ENCODE measurements at places on chromosomes 7 and 10. TPM values are rescaled to one million over a fixed set of nuclear protein-coding genes. Genes with fewer than 3 reads are reported as not detected.

DNA sequence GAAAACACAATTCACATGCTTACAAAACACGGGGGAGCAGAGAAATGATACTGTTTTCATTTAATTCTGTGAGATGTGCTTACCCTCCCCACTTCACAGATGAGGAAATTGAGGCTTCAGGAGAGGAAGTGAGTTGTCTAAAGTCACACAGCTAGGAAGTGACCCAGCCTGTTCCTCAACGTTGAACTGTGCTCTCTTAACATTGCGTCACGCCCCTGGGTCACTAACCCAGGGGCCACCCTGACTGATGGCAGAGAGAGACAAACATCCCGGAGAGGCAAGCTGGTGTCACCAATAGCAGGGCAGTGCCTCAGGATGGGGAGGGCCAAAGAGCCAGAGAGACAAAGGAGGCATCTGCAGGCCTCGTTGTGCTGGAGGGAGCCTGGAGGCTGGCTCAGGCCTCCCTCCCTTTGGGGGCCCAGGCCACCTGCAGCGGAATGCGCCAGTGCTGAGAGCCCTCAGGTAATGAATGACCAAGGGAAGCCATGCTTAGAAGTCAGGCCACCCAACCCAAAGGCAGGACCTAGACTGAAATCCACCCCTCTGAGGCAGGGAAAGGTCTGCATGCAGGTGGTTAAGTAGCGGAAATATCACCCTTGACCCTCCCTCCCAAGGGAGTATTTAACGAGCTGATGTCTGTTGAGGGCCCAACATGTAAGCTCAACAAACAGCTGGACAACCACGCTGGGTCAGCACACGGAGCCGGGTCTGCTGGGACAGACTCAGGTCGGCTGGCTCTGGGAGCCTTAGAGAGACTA lies 81.3 kb downstream of the C10orf105 start:
- no peak for DNase-seq

DNA sequence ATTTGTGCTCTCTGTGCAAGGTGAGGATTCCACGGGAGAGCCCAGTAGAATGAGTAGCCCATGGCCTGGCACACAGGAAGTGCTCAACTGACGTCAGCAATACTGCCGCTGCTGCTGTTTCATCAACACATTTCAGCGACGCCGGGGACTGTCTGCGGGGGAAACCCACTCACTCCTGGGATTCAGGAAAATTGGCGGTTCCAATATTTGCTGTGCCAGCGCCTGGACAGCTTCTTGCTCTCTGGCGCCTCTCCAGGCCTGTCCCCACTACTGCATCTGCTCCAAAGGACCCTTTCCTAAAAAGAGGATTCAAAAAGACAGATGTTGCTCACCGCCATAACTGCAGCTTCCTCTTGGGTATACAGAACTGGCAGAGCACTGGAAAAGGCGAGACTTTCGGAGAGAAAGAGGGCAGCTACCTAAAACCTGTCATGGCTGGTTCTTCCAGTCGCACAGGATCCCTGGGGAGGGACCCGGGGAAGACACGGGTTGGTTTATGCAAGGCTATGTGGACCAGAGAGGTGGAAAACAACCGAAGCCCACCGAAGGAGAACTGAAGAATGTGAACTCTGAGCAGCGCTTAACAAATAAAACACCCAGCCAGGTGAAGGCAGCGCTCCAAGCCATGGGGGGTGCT lies 39.7 kb upstream of the ENO4 start:
- DNase-seq, result no peak

Gene OR2A42
- not detected for total RNA-seq

- no peak for DNase-seq
Observed at GRCh38 chr7:1041551-1042491, 2.5 kb upstream of the GPR146 start.

- no peak for DNase-seq
Observed at GRCh38 chr10:49172777-49173132, 15.4 kb downstream of the TMEM273 start.

DNA sequence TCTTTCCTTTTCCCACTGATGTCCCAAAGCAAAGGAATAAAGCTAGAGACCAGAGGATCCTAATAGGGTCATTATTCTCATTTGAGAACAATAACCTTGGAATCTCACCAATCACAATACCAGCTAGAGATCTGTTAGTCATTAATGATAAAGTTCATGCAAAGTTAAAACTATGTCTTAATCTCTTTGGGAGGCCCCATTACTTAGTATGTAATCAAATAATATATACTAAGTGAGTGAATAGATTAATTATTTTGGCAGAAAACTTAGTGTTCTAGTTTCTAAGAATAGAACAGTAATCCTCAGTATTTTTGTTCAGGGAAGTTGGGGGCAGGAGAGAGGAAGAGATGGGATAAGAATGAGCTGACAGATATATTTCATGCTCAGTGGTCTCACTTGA lies 227.2 kb downstream of the MTERF1 start:
- DNase-seq, result no peak

DNA sequence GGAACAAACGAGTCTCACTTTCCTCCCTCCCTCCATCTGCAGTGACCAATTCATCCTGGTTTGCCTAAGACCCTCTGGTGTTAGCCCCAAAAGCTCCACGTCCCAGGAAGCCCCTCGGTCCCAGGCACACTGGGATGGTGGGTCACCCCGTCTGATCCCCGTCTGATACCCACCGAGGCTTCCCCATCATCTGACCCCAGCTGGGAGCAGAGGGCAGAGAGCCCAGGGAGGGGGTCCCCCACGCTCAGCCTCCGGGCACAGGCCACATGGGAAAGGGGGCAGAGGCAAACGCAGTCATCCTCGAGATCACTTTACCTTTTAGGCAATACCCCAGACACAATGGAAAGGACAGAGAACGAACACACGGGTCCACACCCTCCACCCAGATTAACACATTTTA lies 291.6 kb upstream of the PPP2R2D start:
- DNase-seq, result no peak

DNA sequence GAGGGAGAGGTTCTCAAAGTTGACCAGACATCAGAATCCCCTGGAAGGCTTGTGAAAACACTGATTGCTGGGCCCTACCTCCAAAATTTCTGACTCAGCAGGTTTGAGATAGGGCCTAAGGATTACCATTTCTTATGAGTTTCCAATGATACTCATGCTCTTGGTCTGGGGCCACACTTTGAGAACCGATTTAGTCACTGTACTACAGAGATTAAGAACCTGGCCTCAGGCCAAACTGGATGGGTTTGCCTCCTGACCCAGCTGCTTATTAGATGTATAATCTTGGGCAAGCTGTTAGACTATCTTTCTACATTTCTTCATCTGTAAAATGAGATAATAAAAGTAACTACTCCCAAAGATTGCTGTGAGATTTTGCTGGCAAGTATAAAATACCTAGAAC lies 77.1 kb upstream of the SCIN start:
- no peak for DNase-seq

DNA sequence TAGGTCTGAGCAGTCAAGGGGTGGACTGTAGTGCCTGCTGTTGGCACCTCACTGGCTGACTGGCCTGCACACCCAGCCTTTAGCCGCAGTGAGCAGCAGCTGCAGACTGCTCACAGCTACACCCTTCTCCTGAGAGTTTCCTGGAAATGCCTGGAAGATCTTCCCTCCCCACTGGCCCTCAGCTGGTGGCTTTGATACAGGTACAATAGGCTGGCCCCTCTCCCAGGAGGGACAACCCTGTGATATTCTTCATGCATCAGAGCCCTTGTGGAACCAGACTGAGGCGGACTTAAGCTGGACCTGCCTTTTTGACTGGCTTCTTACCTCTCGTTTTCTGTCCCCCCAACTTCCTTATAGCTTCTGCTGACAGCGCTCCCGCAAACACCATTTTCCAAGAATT lies 6.4 kb downstream of the GCK start:
- DNase-seq, result no peak

DNA sequence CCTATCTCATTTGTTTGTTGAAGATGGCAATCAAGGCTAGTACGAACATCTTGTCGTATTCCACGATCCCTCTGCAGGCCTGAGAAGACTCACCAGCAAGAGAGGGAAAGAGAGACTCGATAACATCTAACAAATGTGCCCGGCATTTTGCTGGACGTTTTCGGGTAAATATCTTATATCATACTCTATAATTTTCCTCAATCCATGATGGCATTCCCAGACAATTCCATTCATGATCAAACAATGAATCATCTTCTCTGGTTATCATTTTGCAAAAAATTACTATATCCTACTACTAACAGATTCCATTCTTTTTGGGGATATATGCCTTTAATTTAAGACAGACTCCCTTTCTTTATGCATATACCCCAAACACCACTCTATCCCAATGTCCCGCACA lies 118.1 kb downstream of the TYW1B start:
- DNase-seq, result peak; percentile 58

Gene NUB1
- total RNA-seq, result 48.9 TPM

- peak; percentile 39 for DNase-seq
Observed at GRCh38 chr10:72000073-72001032, 36.2 kb downstream of the CHST3 start.

Gene CCDC146
- 5.1 TPM for total RNA-seq

Gene GPC2
- total RNA-seq, result 1.4 TPM

DNA sequence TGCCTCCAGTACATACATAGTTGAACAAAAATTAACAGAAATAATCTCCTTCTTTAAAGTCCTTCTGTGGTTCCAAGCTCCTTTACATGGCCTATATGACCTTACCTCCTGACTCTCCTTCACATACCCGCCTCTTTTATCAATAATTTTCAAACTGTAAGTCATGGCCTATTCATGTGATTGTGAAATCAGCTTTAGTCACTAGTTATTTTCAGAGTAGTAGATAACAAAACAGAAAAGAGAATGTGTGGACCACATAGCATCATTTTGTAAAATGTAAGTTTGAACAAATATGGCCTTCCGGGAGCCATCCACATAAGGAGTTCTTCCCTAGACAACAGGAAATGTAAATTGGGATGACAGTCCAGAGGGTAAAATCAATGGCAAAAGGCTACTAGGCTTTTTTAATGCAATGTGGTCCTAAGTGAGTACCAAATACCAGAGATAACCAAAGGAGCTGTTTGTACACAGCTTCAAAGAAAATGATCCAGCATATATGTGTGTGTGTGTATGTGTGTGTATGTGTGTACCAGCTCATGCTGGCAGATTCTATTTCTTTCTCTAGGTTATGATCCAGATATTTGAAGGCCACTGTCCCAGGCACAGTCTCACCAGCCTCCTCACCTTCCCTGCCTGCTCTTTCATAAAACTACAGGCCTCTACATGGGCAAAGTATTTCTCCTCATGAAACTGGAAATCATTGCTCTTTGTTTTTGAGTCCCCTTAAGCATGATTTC lies 12.3 kb upstream of the FAM133B start:
- DNase-seq, result no peak

Gene ENO4
- total RNA-seq, result 0.29 TPM

- no peak for DNase-seq
Observed at GRCh38 chr7:41629711-41630111, 73.2 kb downstream of the INHBA start.

GRCh38 chr10:58543141-58543540 lies 30.5 kb downstream of the BICC1 start:
- DNase-seq, result no peak

GRCh38 chr10:44280226-44281014 lies 104.5 kb downstream of the CXCL12 start:
- DNase-seq, result no peak

GRCh38 chr10:12564173-12564572 lies 214.8 kb downstream of the CAMK1D start:
- DNase-seq, result peak; percentile 74

Gene VSTM4
- 14.1 TPM for total RNA-seq

Gene SLC26A3
- total RNA-seq, result not detected

- DNase-seq, result no peak
Observed at GRCh38 chr10:48700493-48700892, 15.8 kb downstream of the WDFY4 start.

Gene OR2A5
- total RNA-seq, result not detected

GRCh38 chr10:48234295-48234694 lies 40.2 kb downstream of the FRMPD2 start:
- no peak for DNase-seq

DNA sequence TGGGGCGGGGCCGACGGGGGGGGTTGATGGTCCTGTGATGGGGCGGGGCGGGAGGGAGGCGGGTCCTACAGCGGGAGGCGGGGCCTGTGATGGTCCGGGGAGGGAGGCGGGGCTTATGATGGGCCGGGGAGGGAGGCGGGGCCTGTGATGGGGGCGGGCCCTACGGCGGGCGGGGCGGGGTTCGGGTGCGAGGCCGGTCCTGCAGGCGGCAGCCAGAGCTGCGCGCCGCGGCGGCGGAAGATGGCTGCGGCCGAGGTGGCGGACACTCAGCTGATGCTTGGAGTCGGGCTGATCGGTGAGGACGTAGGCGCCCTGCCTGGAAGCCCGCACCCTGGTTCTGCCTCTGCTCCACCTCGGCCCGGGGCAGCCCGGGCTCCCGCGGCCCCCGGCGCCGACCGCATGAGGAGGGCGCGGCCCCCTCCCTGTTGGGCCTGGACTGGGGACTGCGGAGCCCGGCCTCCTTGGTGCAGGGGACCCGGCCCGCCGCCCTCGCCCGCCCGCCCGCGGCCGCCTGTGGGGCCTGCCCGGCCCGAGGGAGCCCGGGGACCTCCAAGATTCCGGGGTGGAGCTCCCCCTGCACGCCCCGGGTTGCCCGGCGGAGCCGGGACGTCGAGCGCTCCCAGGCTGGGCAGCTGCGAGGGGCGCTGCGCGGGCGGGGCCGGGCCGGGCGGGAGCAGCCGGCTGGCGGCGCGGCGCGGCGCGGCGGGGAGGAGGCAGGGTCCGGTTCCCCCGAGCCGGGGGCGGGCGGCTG lies at the start of gene DENND10:
TSS of gene DENND10 (plus strand) at position 211 of the 751 bp plus-strand sequence. CDS start at position 241, 30 bp downstream.
- DNase-seq, result peak; percentile 99

DNA sequence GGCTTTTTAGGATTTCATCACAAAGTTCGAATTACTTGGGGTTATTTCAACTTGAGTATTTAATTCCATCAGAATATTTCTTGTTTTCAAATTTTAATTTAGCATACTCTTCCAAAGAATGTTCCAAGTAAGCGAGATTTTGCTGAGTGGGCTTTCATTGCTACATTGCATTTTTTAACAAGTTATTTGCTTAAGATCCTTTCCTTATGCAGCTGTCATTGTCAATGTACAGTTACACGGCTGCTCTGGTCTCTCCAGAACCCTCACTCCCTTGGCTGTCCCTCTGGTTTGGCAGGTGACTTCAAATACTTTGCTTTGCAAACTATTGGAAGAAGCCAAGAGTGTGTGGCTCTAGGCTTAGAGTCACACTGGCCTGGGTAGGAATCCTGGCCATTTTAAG lies 80.0 kb downstream of the CFAP58 start:
- no peak for DNase-seq

Gene ANKRD22
- under 0.01 TPM for total RNA-seq

- no peak for DNase-seq
Observed at GRCh38 chr7:97009753-97010732, 4.7 kb downstream of the DLX6 start.

DNA sequence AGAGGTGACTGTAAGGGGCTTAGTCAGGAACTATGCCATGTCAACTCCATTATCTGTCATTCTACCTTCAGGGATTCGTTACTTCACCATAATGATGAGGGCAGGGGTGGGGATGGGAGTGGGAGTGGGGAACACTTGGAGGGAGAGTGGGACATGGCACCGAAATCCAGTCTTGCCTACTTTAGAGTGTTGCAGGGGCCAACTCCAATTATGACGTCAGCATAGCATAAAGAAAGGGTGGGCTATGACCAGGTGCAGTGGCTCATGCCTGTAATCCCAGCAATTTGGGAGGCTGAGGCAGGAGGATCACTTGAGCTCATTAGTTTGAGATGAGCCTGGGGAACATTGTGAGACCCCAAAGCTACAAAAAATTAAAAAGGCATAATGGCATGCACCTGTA lies 512.2 kb downstream of the GATA3 start:
- DNase-seq, result no peak

- no peak for DNase-seq
Observed at GRCh38 chr7:95435422-95435780, 573 bp upstream of the PON2 start.

GRCh38 chr10:98240524-98240923 lies 27.5 kb downstream of the LOXL4 start:
- DNase-seq, result no peak

Gene OR9A2
- total RNA-seq, result not detected

Data from osteoblast (primary cell).